ENCODE measurements at places on chromosomes 6 and 20.

GRCh38 chr20:18039063-18039462 lies 18.7 kb downstream of the OVOL2 start:
- H3K36me3 ChIP-seq = no peaks in the 10 kb centered on the region
- no peaks in the 10 kb centered on the region for H3K4me1 ChIP-seq
- H3K4me3 ChIP-seq = no peak overlapping the region

DNA sequence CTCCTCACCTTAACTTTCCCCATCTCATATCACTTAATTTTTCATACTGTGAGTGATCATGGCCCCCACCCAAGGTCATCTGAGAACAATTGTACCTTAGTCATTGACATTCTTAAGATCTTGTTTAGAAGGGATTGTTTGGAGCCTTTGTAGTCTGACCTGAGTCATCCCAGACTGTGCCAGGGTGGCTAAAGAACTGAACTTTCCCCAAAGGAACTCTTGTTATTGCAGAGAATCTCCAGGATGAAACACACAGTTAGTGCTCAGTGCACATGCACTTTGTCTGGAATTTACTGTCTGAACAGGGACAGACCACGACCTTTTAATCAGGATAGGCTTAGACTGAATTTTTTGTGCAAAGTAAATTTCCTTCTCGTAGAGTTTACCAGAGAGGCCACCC lies 112.6 kb upstream of the CCN2 start:
- peak overlapping the region; percentile 81 for H3K27ac ChIP-seq
- peaks cover 11% of the 10 kb centered on the region for H3K4me1 ChIP-seq
- H3K4me3 ChIP-seq = no peak overlapping the region
- no peaks in the 10 kb centered on the region for H3K36me3 ChIP-seq
- no peaks in the 10 kb centered on the region for H3K27me3 ChIP-seq

DNA sequence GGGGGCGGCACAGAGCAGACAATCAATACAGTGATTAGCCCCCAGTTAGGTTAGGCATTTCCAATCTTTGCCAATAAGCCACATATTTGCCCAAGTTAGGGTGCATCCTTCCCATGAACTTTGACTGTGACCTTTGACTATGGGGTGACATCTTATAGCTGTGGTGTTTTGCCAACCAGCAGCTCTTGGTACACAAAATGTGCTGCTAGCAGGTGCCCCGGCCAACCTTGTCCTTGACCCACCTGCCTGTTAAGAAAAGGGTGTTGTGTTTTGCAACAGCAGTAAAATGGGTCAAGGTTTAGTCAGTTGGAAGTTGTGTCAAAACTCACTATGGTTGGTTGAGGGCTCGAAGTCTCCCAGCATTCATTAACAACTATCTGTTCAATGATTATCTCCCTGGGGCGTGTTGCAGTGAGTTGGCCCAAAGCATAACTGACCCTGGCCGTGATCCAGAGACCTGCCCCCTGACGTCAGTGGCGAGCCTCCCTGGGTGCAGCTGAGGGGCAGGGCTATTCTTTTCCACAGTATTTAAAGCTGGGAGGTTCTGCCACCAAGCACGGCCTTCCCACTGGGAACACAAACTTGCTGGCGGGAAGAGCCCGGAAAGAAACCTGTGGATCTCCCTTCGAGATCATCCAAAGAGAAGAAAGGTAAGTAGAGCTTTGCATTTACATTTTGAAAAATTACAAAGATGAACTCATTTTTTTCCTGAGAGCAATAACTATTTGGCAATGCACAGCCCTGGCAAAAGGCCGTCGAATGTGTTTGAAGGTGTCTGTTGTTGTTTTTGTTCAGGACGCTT lies at the start of gene PCK1:
TSS of gene PCK1 (plus strand) at position 557 of the 802 bp plus-strand sequence. CDS start 302 bp downstream, outside the sequence.
- H3K36me3 ChIP-seq = no peaks in the 10 kb centered on the region
- peak; percentile 1 for DNase-seq
- H3K4me1 ChIP-seq = no peaks in the 10 kb centered on the region
- H3K4me3 ChIP-seq = no peak within 1 kb of the TSS
- no peak within 1 kb of the TSS for H3K27ac ChIP-seq

GRCh38 chr6:16464045-16464444 lies 225.7 kb downstream of the GMPR start:
- no peak for DNase-seq
- no peaks in the 10 kb centered on the region for H3K4me1 ChIP-seq
- H3K27me3 ChIP-seq = no peaks in the 10 kb centered on the region

- peak overlapping the region; percentile 73 for H3K27ac ChIP-seq
- DNase-seq = peak; percentile 92
- no peak overlapping the region for H3K4me3 ChIP-seq
- no peaks in the 10 kb centered on the region for H3K27me3 ChIP-seq
- peaks cover 18% of the 10 kb centered on the region for H3K4me1 ChIP-seq
- H3K36me3 ChIP-seq = peaks cover 6% of the 10 kb centered on the region
These were observed 25.4 kb downstream of the ZMYND8 start for GRCh38 chr20:47330933-47331708.

Data from IMR-90 (cell line).